Adrenal gland (tissue), 19 donors: ENCODE measurements at places on chromosomes 7 and 10.

DNA sequence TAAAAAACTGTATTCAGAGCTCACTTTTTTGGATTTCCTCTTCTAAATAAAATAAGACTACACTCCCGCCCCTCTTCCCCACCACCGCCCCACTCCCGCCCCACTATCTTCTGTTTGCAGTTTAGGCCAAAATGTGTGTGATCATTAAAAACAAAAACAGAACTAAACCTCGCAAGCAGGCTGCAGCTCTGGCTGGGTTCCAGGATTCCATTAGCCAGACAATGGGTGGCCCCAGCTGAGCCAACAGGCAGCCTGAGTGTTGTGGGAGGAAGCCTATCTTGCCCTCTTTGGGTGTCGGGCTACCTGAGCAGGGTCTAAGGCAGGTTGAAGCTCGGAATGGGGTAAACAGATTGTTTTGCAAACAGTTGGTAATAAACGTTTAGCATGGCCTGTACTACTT is 41.7 kb downstream of the ARL4A start:
- DNase-seq, result peak; percentile 70

- no peak for DNase-seq
These were observed 9.2 kb downstream of the NDUFA5 start for GRCh38 chr7:123548406-123548805.

DNA sequence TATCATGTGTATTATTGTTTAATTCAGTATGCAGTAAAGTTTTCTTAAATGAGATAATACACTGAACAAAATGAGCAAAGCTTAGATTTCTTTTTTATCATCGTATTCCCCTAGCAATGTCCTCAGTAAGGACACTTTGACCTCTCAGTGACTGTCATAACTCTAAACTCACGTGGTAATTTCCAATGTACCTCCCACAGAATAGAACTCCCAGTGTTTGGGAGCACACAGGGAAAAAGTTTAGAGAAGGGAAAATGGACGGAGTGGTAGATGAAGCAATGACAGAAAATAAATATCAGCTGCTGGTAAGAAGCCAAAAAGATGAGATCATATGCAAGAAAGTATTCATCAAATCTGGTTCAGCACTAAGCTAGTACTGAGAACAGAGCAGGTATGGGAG is 758.6 kb upstream of the KCND2 start:
- no peak for DNase-seq

DNA sequence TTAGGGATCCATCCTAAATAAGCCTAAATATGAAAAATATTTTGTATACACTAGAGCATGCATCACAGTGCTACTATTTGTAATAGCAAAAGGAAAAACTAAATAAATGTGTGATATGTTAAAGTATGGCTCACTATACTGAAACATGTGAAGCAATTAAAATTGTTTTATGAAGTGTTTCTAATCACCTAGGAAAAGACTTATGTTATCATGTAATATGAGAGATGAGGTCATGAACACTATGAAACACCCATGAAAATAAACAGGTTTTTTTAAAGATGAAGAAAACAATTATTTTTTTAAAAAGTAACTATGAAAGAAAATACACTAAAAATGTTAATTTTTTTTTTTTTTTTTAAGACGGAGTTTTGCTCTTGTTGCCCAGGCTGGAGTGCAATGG is 16.8 kb upstream of the ARHGAP12 start:
- DNase-seq, result no peak

DNA sequence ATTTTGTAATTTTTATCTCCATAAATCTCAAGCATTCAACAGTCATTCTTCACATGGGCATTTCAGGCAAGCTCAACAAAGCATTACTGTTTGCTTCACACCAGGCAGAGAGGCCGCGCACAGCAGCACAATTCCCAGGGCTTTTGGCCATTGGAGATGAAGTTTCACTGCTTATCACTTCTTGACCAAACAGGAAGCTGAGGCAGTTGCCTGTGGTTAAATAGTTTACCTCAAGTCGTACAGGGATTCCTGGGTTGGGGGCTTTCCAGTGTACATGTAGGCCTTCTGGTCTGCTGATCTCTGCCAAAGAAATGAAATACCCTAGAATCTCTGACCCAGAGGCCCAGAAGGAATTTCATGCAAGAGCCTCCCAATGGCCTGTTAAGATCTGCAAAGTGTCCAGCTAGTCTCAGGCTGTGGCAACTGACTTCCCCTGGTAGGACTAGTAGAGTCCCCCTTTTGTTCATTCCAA is 11.2 kb upstream of the PRDX3 start:
- no peak for DNase-seq

DNA sequence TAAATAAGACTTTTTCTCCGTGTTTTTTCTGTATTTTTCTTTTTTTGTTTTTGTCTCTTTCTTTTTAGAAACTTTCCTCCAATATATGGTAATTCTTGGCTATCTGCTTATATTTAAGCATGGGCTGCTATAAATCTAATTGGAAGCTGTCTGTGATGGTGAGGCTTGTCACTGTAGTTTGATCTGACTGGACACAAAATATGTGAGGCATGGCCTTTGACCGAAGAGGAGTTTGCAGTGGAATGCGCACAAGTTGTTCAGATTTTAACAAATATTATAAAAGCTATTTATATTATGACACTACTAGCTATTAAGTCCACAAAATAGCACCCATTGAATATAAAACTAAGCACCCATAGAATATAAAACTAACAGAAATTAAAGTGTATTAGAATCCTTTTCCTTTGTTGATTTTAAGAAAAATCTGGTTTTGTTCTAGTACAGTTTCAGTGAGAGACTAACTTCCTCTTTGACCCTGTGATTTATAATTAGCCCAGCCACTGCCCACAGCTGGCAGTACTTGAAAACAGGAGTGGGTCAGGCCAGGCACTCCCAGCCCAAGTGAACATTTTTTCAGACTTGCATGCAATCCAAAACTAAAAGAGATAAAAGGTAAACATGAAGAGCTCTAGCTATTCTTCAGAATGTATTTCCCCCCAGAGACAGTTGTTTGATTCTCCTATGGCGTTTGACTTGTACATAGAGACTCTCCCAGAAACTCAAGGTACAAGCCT is 69.9 kb upstream of the FGL2 start:
- DNase-seq, result no peak

- DNase-seq, result peak; percentile 17
These were observed 114.3 kb downstream of the ARHGAP22 start for GRCh38 chr10:48490571-48490940.

- DNase-seq, result no peak
These were observed 932.4 kb upstream of the LRRTM3 start for GRCh38 chr10:65993451-65993850.

DNA sequence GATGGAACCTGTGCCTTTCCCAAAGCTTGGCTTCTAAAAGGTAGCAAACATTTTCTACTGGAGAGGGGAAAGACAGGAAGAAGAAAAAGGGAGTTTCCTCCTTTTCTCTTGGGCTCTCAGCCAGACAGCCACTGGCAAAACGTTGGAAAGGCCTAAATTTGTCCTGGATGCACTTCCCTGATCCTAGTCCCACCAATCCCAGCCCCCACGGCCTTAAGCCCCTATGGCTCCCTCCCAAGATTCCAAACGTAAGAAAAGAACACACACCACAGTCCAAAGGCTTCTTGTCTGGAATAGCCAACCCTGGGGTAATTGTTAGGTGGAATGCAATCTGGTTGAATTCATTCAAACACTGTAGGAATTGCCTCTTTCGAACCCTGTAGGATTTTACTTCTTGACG is 959 bp upstream of the TLX1 start:
- DNase-seq, result no peak

GRCh38 chr7:100632951-100633717 is 8.2 kb downstream of the TFR2 start:
- peak; percentile 71 for DNase-seq

DNA sequence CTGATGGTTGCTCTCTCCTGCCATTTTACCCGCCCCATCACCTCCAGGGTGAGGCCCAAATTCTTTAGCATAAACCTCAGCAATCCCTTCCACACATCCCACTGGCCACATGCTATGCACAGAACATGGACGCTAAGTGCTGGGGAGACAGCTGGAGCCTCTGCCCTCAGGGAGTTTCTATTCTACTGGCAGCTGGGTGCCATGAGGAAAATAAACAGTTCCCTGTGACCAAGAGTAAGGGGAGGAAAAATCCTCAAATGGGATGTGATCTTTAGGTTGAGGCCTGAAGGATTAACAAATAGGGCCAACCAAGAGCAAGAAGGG is 1.2 kb downstream of the PARP12 start:
- DNase-seq, result no peak

GRCh38 chr10:7300384-7300971 is 110.4 kb downstream of the SFMBT2 start:
- DNase-seq, result no peak

DNA sequence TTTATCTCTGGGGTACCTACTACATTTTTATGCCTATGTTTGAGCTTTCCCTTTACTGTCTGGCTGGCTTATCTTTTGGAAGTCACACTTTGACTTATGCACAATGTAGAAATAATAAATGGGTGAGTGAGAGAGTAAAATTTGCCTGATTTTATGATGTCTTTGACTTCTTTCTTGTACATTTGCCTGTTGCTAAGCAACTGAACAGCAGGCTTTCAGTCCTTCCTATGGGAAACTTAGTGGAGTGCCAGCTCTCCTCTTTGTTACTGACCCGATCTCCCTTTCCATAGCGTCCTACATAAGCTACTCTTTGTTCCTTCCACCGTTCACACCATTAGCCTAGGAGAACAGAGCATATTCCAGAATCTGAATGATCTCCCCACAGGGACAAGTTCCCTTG is 4.2 kb downstream of the TAS2R60 start:
- no peak for DNase-seq

DNA sequence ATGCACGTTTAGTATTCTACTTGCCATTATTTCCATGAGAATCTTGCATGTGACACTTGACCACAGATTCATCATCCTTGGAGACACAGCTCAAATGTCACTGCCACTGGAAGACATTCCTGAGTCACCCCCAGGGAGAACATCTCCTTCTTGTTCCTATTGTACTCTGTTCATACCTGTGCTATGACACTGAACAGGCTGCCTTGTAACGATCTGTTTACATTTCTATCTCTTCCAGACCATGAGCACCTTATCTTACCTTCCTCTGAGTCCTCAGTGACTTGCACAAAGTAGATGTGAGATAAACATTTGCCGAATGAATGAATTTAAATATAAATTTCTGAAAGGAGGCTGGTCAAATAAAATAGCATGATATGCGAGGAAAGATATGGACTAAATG is 331.9 kb upstream of the LRRN3 start:
- DNase-seq, result no peak

- no peak for DNase-seq
These were observed 842 bp downstream of the SEMA3A start for GRCh38 chr7:84193747-84194146.

DNA sequence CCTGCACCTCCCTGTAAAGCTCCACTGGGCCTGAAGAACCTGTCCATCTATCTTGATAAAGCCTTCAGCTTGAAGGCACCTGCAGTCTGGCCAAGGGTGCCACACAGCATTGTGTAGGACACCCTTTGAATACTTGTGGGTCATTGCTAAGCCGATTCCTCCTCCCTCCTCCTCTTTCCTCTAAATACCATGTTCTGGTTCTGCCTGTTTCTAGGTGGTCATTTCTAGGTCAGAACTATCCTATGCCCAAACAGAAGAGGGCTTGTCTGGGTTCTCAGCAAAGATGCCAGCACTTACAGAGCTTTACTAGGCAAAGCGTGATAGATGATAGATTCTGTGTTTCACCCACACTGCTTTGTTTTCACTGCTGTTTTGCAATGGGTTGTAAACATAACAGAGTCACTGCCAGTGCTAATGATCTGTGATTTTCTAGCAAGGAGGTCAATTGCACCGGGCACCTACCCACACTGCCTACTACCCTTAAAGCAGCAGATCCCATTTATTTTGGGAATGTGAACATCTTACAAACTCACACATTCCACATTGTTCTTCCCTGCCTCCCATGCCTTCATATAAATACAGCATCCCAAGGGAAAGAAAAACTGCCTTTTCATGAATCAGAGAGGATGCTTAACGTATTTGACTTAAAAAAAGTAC is 279.1 kb upstream of the PITRM1 start:
- no peak for DNase-seq

DNA sequence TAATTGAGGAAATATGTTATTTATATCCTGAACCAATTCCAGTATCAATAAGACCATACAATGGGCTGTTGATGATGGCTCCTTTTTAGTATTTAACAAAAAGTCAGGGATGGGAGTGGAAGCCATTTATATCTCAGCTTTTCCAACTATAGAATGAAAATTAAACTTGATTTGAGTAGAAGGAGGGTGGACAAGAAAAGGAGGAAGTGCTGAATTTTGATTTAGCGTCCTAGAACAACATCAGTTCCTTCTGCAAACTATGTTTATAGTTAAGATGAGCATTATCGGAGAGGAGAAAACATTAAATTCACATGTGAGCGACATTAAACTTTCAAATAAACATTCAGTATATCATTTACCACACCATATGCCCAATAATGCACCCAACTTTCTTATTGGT is 149.3 kb upstream of the YAE1 start:
- no peak for DNase-seq
